ENCODE measurements at places on chromosomes 2 and 18.
A peak's percentile ranks its signal among the peaks of the same experiment; 100 is the strongest.

GRCh38 chr2:226474131-226474530 lies 325.5 kb downstream of the IRS1 start:
- no peak for DNase-seq

DNA sequence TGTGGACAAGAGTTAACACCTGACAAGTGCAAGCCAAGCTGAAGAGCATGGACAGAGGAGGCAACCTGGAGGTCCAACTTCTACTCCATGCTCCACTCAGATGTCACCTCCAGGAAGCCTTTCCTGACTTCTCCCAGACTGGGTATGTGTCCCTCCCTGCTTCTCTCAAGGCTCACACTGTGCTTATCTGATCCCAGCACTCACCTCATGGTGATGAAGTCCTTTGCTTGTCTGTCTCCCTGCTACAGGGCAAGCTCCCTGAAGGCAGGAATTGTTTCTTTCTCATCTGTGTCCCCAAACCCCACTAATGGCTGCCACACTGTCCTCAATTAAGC lies 2.7 kb upstream of the SLC30A3 start:
- no peak for DNase-seq

DNA sequence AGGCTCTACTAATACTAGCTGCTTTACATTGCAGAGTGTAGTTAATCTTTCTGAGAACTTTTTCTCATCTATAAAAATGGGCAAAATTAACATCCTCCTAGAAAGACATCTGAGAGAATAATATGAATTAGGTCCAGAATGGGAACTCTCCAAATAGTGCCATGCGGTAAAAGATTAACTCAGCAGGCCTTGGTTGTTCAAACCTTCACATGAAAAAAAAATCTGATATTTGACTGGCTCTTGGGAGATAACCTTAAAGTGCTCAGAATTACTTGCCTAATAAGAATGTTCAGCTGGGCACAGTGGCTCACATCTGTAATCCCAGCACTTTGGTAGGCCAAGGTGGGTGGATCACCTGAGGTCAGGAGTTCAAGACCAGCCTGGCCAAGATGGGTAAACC lies 5.5 kb upstream of the CXXC1 start:
- DNase-seq, result no peak

DNA sequence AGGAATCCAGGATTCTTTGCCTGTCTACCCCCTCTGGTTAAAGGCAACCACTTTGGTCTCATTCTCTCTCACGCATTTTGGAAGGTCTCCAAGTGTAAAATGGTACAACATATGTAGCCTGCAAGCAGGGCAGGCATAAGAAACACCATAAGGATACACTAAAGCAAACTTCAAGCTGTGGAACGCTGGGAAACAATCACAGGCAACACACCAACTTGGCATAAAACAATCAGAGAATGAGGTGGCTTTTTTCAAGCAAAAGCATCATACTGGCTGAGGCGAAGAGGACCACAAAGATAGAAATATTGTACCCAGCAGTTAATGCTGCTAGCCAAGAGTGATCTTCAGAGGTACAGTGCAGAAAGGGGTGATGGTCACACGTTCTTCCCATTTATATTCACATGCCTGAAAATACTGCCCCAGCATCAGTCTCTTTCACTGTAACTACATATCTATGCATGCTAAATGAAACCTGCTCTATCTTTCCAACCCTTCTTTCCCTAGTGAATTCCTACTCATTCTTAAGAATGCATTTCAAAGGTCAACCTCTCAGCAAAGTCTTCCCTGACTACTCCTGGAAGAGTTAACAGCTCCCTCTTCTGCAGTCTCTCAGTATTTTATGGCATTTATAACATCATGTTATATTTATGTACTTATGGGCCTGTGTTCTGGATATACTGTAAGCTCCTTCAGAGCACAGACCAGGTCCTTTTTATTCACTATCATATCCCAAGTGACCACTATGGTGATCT lies 71.9 kb upstream of the GALNT5 start:
- no peak for DNase-seq

- no peak for DNase-seq
Measured at GRCh38 chr2:240639566-240639965, 14.3 kb downstream of the GPR35 start.

GRCh38 chr2:78839259-78839658 lies 186.2 kb upstream of the REG3G start:
- DNase-seq, result no peak

DNA sequence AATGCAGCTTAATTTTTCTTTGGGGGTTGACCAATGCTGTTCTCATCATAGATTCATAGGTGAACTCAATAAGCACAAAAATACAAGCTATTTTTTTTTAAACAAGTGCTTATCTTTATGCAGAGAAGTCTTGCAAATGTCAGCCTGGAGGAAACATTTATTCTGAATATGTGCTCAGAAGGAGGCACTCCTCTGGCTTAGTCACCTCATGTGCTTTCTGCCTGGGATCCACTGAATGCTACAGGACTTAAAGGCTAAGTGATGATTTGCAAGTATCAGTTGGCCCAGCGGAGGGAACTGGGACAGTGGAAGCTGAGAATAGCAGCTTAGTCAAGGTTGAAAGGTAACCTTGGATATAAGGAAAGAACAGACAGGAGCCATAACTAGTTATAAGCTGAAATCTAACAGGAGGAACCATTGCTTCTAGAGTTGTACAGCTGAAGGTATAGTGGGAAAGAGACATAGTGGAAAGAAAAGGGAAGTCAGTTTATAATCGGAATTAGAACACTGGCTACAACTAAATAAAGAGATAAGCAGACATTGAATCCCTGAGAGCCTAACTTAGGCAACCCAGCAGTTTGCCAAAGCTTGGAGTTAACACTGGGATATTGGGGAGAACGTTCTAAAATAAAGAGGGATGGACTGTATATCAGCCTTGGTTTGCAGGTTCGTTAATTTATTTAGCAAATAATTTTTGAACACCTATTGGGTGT lies 488.7 kb downstream of the SUCLG1 start:
- no peak for DNase-seq

- DNase-seq, result no peak
Measured at GRCh38 chr18:22912835-22913234, 20.3 kb upstream of the RBBP8 start.

DNA sequence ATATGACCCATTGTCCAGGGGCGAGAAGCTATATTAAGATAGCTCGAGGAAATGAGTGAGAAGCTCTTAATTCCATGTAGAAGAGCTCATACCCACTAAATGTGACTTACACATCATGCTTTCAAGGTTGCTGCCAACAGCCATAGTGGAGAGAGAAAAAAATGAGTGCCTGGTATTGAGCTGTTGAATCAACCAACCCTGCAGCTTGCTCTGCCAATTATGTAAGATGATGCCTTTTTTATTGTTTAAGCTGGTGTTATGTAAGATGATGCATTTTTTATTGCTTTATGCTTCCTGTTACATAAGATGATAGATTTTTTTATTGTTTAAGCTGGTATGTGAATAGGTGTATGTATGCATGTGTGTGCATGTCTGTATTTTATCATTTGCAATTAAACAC lies 228.2 kb downstream of the CCDC178 start:
- DNase-seq, result peak; percentile 77

Measured in NCI-H1092 (cell line).